ENCODE measurements at places on chromosomes 4 and X. TPM values are rescaled to one million over a fixed set of nuclear protein-coding genes. Genes with fewer than 3 reads are reported as not detected.

GRCh38 chr4:58191109-58191508 is 1080.9 kb upstream of the IGFBP7 start:
- no peak for DNase-seq

- no peak for DNase-seq
These were observed 79.5 kb downstream of the STOX2 start for GRCh38 chr4:183984566-183984965.

DNA sequence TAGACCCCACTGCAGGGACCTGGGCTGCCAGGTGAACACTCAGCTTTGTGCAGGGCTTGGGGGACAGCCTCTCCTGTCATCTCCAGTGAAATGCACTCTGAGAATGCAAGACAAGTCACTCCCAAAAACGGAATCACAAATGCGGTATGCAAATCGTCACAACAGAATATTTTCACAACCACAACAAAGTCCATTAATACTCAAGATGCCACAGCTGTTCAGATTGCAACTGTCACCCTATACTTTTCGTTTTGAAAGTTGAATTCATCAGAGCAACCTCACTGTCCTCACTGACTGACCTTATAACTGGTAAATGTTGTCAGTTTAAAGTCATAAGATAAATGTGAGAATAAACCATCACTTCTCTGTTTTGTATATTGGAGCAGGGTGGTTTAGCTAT is 16.6 kb downstream of the JAKMIP1 start:
- DNase-seq = no peak

DNA sequence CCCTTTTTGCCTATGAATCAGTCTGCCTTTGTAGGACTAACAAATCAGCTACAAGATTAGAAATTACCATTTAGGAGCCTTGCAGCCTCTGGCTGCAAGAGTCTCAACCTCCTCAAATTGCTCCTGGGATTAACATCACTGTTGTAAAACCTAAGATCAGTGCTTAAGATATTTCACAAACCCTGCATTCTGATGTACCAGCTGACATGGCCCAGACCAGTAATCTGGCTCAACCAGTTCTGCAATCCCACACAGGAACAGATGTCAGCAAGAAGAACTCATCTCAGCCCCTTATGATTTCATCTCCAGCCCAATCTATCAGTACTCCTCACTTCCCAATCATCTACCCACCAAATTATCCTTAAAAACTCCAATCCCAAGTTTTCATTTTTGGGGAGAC is 32.5 kb upstream of the AADAT start:
- no peak for DNase-seq

GRCh38 chr4:105092356-105092755 is 54.3 kb upstream of the TET2 start:
- no peak for DNase-seq

- no peak for DNase-seq
These were observed 48.3 kb downstream of the ANXA5 start for GRCh38 chr4:121648516-121648915.

- DNase-seq = no peak
These were observed 408.6 kb downstream of the FAM47B start for GRCh38 chrX:35351212-35351611.

DNA sequence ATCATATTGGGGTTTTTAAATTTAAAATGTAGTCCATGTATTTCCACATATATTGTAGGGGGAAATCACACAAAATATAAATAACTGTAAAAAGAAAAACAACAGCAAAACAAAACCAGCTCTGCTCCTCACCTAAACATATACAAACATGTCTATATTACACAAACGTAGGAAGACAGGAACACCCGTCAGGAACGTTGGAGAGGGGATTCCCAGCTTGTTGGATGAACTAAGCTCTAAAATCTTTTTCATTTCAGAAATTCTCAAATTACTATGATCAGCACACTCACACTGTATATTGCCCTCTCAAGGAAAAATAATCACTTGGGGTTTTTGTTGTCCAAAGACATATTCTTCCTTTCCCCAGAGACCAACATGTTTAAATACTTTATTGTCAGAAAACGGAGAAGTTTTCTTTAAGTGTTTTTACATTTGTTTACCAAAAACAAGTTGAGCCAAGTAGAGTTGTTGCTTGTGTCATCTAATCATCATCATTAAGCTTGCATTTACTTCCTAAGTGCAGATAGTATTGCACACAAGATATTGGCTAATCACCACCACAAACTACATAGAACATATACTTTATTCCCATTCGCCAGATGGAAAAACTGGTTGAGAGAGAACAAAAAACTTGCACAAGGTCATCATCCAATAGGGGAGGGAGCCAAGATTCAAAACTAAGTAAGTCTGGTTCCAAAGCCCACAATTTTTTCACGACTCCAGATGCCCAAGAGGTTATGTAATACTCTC is 2.4 kb upstream of the TLR10 start:
- DNase-seq = no peak

DNA sequence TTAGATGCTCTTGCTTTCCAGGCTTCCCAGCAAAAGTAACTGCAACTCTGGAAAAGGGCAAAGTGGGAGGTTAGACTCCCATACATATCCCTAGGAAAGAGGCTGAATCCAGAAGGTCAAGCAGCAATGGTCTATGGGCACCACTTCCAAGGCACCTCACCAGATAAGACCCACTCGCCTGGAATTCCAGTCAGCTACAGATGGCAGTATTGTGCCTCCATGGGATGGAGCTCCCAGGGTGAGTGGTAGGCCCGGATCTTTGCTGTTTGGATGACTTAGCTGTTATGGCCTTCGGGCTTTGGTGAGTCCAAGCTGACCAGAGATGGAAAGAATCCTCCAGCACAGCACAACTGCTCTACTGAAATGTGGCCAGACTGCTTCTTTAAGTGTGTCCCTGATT is 688.0 kb downstream of the PCDH19 start:
- no peak for DNase-seq

DNA sequence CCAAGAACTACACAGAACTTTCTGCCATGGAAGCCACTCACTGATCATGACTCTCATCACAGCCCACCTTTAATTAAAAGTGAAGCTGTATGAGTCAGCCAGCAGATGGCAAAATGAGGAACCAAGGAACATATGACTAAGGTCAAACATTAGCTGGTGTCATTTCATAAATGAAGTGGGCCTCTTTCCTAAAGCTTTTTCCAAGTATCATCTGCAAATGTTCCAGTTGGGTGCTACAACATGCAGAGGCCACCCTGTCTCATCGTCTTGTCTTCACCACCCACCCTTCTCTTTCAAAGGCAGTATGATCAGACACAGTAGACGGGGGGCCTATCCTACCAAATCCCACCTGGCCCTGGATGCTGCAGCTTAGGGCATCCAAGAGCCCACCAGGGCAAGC is 9.2 kb upstream of the EOLA1 start:
- DNase-seq = no peak

DNA sequence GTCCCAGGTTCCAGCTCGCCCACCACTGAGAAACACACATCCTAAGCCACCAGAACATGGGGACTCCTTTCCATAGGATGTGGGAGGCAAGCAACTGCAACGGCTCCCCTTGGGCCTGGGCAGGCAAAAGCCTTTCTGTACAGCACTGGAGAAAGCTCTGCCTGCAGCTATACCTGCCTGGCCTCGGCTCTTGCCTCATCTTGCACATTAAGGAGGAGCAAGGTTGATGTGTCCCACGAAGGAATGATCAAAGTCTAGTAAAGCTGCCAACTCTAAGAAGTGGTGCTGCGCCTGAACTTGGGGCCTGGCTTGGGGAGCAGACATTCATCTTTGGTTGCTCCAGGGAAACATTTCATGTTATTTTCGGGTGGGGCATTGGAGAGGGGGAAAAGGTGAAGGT is 19.6 kb downstream of the CCNG2 start:
- no peak for DNase-seq

The FAM47E gene
- total RNA-seq = 10.6 TPM

The SLC49A3 gene
- total RNA-seq = 27.1 TPM

The PABPC1L2A gene
- not detected for total RNA-seq

All from thyroid gland (tissue), 4 donors.